ENCODE measurements at places on chromosomes 5 and 9.

DNA sequence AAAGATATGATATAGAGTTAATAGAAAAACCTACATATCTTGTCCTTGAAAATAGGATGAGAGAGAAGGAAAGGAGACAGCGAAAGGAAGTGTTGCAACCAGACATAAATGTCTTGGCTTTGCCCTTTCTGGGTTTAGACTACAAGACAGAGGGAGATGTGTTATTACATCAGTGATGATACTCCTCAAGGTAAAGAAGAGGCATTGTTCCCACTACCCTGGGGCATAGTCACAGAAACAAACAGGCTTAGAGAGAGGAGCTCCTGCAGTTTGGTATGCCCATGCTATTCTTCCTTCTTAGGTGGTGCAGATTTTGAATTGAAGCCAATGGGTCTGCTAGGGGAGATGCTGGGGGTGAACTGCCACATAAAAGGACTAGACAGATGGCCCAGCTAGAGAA lies 166.8 kb upstream of the RFX3 start:
- DNase-seq: no peak

DNA sequence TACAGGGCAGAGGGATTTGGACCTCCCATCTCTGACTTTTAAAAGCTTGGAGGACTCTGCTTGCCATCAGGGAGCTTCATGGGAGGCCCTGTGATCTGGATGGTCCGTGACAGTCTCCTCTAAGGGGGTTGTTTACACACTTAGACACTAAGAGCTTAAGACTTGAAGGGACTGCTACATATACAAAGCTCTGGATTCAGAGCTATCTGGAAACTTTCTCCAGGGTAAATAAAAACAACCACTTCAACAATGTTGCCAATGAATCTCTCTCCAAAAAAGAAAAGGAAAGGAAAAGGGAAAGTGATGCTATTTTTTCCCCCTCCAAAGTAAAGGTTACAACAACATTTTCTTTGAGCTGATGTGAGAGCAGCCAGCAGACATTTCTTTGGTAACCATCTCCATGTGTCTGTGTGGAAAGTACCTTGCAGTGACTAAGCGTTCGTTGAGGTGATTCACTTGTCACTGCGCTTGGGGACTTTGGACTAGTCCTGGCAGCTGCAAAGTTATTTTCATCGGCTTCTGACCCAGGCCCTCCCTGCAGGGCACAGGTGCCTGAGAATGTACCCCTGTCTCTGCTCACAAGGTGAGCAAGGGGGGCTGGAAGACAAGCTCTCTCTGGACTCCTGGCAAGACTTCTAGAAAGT lies 262.1 kb upstream of the KLF4 start:
- DNase-seq: no peak

- DNase-seq: no peak
Measured at GRCh38 chr9:27870404-27870803, 297.1 kb upstream of the C9orf72 start.

DNA sequence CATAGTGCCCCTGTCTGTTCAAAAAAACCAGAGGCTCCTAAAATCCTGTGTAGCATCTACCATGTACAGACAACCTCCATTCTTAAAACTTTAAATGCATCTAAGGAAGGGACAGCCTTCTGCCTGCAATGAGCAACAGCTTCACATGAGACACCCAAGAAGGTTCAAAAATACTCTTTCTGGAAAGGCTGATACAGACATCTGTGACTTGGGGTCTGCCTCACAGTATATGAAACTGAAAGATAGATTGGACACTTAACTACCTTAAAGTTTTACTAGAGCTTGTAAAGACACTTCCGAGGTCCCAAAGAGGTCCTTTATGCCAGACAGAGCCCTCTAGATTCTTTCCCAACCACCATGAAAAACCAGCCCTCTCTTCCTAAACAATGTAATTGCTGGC lies 28.2 kb upstream of the CATSPER3 start:
- DNase-seq: no peak

DNA sequence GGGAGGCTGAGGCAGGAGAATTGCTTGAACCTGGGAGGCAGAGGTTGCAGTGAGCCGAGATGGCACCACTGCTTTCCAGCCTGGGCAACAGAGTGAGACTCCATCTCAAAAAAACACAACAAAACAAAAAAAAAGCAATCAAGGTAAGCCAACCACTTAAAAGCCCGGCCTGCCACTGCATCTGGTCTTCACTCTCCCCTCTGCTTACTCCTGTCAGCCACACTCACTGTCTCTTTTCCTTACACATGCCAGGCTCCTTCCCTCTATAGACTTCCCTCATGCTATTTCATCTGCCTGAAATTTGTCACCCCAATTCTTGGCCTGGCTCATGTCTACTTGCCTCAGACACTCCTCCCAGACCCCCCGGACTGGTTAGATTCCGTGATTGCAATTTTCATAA lies 17.6 kb upstream of the LIFR start:
- DNase-seq: no peak

DNA sequence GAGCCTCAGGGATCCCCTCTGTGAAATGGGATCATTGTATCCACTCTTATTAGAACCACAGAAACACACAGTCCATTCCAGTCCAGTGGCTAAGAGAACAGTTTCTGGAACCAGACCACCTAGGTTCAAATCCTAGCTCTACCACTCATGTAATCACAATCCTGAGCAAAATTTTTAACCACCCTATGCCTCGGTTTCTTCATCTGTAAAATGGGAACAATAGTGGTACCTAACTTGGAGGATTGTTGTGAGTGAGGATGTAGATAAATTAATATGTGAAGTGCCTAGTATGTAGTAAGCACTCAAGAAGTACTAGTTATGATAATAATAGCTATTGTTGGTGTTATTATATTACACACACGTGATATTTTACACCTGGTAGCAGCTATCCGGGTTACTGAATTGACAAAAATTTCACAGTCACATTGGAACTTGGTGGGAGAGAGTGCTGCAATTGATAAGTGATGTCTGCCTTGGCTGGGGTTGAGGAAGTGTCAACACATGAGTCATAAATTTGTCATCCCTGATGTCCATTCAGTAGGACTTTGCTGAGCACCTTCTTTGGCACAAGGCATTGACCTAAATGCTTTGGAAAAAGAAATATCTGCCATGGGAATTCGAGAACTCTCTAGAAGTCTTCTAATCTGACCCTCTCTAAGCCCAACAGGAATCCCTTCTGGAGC lies 68.4 kb downstream of the COL27A1 start:
- no peak for DNase-seq

DNA sequence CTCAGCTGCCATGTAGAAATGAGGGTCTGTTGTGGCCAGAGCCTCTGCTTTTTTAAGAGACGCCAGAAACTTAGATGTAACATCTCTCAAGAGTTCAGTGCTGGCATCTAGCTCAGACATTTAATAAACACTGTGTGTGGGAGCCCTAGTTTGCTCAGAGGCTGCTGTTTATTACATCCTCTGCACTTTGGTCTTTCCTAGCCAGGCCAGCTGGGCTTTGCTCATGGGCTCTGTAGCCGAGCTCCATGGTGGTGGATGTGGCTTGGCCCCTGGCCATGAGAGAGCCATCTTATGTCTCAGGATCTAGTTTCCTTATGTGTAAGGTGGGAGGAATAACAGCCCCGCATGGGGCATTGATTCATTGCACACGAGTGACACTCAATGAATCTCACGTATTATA lies 30.0 kb downstream of the ARHGEF37 start:
- DNase-seq: no peak

DNA sequence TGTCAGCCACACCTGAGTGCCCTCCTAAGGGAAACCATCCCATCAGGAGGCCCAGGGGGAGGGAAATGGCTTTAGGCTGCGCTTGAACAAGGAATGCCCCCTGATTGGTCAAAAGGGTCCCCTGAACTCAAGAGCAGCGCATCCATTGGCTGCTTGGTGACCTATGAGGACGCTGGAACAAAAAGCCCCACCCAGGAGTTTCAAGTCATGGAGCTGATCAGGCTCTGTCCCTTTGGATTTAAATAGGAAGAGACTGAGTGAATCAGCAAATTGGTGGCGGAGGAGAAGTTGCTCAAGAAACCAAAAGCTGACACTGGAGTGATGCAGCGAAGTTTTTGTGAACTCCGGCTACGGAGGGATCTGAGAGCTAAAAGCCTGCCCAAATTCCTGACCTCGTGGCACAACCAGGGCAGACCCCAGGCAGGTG lies 66.7 kb downstream of the SMIM23 start:
- no peak for DNase-seq

GRCh38 chr9:752681-753200 lies 88.8 kb upstream of the DMRT1 start:
- DNase-seq: no peak

DNA sequence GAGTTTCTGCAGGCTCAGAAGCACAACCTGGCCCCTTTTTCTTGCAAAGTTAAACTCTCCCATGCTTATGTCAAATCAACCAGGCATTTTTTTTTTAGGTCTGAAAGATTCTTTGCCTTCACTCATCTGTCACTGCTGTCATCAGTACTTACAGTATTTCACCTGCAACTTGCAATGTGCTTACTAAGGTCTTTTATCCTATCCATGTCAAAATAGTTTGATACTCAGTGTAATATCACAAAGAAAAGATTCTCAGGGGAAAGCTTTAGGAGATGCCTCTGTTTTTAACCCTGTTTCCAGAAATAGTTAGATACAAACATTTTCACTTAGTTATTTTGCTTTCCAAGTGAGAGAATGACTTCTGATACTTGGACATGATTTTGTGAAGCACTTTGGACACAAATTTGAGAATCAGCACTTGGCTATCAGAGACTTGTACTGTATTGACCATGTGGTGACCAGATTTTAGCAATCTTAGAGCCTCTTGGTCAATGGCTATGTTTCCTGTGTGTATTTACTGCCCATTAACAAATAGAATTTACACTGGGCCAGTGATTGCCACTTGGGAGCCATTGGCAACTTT lies 428.2 kb downstream of the IRX1 start:
- no peak for DNase-seq

GRCh38 chr5:89036704-89037489 lies 153.9 kb upstream of the MEF2C start:
- DNase-seq: no peak

DNA sequence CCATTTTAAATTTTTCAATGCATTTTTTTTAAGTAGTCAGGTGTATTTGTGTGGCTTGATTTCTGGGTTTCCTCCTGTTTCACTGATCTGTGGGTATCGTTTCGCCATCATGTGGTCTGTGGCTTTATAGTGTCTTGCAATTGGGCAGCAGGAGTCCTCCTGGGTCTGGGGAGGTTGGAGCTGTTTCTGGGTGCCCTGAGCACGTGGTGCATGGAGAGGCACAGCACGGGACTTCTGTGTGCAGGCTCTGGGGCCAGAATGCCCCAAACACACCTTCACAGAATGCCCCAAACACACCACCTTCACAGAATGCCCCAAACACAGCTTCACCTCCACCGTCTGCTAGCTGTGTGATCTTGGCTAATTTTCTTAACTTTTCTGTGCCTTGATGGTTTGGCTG lies 82.6 kb upstream of the COL5A1 start:
- DNase-seq: no peak

DNA sequence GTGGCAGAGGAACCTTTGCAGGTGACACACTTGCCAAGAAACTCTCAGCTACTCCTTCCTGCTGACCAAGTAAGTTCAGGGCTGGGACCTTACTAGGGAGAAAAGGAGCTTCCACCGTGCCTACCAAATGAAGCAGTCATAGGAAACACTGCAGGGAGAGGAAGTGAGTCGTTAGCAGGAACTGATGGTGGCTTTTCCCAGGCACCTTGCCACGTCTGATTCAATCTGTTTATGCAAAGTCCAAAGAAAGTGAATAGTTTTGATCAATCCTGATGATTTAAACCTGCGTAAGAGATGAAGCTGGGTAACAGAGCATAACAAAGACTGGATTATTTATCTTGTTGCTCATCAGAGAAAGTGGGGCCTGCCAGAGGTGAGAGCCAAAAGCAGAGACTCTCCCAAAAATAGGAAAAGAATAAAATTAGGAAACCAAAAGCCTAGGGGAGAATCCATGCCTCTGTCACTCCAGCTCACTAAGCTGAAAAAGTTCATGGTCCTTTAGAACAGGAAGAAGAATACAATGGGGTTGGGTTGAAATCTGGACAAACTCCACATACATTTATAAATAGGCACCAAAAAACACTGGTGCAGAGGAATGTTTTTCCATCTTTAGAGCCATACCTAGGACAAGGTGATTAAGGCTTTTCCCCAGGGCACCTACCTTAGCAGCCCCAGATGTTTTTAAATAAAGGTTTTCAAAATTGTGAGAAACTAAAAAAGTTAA lies 9.3 kb upstream of the PFDN1 start:
- no peak for DNase-seq

- no peak for DNase-seq
Measured at GRCh38 chr9:107138261-107138992, 144.7 kb upstream of the RAD23B start.

DNA sequence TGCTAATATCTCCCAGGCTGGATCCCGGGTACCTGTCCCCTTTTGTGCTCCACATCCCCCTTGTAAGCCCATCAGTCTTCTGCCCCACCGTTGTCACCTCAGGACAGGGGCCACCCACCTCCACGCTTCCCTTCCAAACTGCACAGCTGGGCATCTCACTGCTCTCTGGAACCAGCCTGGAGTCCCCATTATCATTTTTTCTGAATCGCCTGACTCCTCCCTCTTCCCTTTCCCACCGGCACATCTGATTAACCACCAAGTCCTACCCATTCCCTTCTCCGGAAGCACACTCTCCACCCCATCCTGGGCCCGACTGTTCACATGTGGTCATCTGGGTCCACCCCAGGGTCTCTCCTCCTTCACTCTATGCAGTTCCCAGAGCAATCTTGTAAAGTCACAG lies 53.9 kb downstream of the PSD2 start:
- no peak for DNase-seq

- no peak for DNase-seq
Measured at GRCh38 chr5:143248822-143249579, 154.5 kb downstream of the NR3C1 start.
